ENCODE measurements at places on chromosomes 12 and 14.

DNA sequence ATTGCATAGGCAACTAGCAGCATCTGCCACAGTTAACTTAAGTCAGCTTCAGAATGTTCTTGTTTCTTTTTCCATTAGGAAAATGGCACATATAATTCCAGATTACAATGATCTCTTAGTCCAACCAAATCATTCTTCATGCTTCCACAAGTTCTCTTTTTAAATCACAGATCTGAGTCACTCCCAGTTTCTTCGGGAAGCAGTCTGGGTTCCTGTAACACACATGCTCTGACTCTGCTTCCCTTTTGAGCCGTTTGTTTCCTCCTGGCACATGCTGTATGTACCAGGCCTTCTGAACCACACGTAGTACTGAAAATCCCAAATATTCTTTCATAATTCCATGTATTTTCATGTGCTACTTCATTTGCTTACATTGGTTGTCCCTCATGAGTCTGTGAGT is 388.8 kb upstream of the PDE3A start:
- DNase-seq = no peak

DNA sequence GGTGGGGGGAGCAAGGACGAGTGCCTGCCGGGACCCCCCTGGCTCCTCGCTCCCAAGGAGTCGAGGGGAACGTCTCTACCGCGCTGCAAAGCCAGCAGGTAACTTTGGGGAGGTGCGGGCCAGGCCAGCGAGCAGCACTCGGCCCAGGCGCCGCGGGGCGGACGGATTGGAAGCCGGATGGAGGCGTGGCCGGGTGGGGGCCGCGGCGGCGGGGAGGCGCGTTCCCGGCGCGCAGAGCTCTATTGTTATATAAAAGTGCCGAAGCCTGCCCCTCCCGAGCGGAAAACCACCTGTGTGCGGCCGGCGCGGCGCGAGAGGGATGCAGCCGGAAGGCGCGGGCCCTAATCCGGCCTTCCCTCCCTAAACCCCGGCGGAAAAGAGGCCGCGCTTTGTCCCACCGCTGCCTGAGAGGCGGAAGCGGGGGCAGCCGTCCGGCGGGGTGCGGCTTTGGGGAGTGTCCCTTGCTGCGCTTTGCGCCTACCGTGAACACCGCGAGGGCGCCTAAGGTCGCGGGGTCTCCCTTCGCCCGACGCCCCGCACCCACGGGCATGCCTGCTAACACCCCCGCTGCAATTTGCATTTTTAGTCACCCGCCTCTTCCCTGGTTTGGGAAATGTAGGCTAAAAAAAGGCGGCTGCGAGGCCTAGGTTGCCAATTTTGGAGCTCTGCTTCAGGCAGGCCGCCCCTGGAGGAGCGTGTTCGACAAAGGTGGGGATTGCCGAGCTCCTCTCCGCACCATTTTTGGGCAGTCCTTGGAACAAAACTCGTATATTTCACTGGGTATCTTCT is 1.7 kb upstream of the DUSP6 start:
- DNase-seq = no peak

DNA sequence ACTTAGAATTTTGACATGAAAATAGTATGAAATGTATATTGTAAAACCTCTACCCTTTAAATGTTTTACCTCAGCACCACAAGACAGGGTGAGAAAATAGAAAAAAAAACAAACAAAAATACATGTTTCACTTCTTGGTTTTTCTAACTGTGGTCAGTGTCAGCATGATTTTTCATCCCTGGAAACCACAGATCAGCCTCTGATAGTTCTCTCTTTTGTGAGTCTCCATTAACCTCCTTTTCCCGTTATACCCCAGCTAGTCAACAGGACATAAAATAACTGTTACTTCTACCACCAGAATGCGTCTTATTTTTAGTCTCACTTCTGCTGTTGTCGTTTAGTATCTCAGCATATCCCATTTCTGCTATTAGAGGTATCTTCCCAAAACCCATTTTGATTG is 48.3 kb upstream of the KCNMB4 start:
- no peak for DNase-seq

DNA sequence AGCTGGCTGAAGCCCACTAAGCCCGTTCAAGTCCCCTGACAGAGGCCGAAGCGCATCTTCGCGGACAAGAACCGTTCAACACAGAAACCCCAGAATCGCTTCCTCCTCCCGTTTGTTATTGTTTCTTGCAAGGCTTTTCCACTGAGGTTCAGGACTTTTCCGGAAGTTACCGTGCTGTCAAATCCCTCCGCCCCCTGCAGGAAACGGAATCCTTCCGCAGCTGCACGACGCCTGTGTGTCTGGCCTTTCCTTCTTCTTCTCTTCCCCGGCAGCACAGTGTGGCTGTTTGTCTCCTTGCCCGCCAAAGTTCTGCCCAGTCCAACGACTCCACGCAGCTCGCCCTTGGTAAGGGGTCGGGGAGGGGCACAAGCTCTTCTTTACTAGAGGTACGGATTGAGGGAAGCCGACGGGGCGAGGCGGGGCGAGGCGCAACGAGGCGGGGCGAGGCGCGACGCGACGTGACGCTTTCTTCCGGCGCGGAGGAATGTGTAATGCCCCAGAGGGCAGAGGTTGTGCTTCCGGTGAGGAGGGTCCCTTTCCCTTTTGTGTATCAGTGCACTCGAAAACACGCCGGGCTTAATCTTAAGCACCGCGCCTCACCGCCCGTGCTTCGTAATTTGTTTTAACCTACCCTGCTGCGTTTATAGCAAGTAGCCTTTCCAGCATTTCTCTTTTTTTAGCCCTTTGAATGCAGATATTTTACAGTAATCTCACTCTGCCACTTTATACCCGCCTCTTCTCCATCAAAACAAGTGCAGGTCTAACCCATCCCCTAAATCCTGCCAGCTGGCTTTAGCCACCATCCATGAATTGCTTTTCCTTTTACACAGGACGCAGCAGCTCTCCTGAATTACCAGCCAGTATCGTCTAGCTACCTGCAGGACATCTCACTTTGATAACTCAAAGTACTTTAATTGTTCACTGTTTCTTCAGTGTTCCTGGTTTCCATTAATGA is at the start of gene KDM5A:
KDM5A (minus strand) TSS at position 179 of the 955 bp plus-strand sequence. CDS start 229 bp downstream, outside the sequence.
- peak; percentile 68 for DNase-seq

- no peak for DNase-seq
Measured at GRCh38 chr12:41205070-41205709, 17.1 kb downstream of the PDZRN4 start.

DNA sequence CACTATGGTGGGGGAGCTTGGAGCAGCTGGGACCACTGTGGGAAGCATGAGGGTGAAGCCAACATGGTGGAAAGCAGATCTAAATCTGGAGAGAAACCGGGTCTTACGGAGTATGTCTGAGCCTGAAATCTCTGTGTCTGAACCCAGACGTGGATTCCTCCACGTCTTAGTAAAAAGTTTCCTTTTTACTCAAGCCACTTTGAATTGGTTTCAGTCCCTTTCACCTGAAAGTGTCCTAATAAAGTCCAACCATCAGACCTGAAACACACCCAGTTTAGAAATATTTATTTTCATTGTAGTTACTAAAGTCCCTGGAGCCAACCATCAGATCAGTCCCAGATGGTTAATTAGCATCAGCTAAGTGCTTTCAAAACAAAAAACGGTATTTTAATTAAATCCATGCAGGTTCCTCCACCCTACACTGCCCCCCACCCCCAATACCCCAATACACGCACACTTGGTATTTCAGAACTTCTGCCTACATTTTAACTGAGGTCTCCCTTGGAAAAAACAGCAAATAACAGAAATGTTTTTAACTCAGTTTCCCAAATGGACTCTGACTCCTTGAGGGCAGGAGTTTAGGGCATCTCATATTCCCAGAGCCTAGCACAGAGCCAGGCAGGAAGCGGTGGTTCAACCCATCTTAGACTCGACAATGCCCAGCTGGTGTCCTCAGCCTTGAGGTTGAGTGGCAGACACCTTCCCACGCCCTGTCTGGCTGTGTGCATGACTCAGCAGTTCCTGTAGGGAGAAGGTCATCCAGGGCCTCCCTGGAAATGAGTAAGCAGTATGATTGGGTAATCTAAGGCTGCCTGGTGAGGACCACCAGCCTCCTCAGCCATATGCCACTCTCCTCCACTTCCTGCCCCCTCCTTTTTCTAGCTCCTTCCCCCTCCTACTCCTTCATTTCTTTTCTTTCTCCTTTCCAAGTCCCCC is 175.8 kb downstream of the TTC8 start:
- DNase-seq = no peak

All from stimulated activated CD4-positive, alpha-beta T cell treated with anti-CD3 and anti-CD28 coated beads, Interleukin-1b, Interleukin-23, amount 100 ng/mL, for 1 hour (primary cell).